ENCODE measurements at places on chromosomes 4 and X.

DNA sequence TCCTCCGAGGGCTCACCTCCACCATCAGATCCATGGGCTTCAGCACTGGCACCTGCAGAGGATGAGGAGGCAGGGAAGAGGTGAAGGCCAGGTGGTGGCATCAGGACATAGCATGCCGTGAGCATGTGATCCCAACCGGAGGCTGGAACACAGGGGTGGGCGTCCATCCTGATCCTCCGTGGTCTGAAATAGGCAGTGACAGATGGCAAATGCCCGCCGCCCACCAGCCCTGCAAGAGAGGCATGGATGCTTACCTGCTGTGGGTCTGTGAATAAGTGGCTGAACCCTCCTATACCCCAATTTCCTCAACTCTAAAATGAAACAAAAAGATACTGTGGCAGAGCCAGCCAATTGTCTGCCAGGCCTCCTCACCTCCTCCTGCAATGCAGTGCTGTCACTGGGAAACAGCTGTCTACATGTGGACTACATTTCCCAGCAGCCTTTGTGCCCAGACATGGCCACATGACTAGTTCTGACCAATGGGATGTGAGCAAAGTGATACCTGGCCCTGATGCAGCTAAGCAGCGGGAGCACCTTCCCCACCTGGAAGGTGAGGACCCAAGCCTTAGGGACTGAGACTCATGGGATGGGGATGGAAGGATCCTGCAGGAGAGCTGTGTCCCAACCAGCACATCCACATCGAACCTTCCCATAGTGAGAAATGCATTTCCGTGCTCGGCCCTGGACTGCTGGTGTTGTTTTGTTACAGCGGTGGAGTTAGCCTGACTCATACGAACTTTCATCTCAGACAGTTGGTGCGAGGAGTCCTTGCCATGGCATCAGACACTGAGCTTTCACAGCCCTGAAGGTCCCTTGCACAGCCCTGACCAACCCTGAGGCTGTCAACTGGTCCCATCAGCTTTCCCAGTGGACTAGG is 99.5 kb downstream of the PPP2R2C start:
- no peaks in the 10 kb centered on the region for H3K27me3 ChIP-seq
- H3K4me3 ChIP-seq, result no peak overlapping the region
- no peak overlapping the region for H3K27ac ChIP-seq
- DNase-seq, result no peak
- H3K36me3 ChIP-seq, result no peaks in the 10 kb centered on the region
- H3K4me1 ChIP-seq, result no peaks in the 10 kb centered on the region

DNA sequence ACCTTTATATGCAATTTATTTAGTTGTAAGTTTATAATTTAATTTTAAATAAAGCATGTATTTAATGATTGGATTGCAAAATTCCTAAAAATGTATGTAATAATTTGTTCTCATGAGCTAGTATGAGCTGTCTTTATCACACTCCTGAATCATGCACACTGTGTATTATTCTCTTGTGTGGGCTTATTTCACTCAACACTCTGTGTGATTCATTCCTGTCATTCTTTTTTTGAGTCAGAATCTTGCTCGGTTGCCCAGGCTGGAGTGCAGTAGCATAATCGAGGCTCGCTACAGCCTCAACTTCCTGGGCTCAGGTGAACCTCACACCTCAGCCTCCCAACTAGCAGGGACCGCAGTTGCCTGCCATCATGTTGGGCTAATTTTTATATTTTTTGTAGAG is 123.1 kb upstream of the SLC34A2 start:
- no peaks in the 10 kb centered on the region for H3K27me3 ChIP-seq
- H3K27ac ChIP-seq, result no peak overlapping the region
- H3K36me3 ChIP-seq, result no peaks in the 10 kb centered on the region
- no peak overlapping the region for H3K4me3 ChIP-seq

- no peak overlapping the region for H3K27ac ChIP-seq
- DNase-seq, result no peak
- peaks cover 8% of the 10 kb centered on the region for H3K36me3 ChIP-seq
- H3K27me3 ChIP-seq, result no peaks in the 10 kb centered on the region
- H3K4me1 ChIP-seq, result no peaks in the 10 kb centered on the region
These were observed 8.0 kb downstream of the OFD1 start for GRCh38 chrX:13742397-13743176.

DNA sequence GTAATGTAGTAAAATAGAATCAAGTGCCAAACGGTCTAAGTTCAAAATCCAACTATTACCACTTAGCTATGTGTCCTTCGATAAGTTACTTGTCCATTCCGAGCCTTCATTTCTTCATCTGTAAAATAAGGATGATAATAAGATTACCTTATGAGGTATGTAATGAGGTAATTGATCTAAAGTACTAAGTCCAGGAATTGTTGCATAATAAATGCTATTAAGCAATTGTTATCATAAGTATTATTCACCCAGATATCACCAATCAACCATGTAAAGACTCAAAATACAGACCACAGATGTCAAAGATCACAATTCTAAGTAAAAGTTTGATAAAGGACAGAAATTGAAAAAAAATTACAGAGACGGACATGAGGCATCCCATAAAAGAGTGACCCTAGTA is 168.4 kb upstream of the POU3F4 start:
- no peak for DNase-seq
- H3K36me3 ChIP-seq, result no peaks in the 10 kb centered on the region
- H3K27me3 ChIP-seq, result no peaks in the 10 kb centered on the region
- H3K4me1 ChIP-seq, result no peaks in the 10 kb centered on the region

DNA sequence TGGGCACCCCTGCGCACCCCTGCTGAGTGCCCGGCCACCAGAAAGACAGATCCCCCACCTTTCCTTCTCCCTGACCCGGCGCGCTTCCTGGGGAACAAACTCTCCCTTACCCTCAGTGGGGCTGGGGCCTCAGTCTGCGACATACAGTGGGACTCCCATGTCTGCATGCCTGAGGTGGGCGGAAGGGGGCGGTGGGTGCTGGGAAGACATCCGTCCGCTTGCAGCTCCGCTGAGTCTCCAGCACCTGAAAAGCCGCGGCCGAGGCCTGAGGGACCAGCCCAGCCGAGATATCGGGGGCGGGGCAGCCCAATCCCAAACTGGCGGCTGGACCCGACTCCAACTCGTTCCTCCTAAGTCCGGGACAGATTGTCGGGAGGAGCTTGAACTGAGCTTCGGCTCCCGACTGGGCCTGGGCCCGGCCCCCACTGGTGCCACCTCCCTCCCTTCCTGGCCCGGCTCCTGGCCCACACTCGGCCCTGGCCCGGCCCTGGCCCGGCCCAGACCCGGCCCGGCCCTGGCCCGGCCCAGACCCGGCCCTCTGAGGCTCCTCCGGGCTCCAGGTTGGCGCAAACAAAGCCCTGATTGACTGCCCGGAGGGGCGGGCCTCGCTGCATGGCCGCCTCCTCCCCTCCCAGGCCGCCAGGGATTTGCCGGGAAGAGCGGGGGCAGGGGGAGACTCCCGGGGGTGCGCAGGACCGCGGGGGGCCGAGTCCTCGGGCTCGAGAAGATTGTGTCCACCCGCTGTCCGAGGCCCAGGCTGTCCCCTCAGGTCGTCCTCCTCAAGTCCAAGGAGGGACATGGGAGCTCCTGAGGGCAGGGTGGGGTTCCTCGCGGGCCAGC is 877 bp upstream of the SLC16A2 start:
- peak; percentile 68 for DNase-seq
- H3K27me3 ChIP-seq, result no peaks in the 10 kb centered on the region
- peak overlapping the region; percentile 83 for H3K27ac ChIP-seq
- peaks cover 4% of the 10 kb centered on the region for H3K4me1 ChIP-seq
- no peaks in the 10 kb centered on the region for H3K36me3 ChIP-seq

DNA sequence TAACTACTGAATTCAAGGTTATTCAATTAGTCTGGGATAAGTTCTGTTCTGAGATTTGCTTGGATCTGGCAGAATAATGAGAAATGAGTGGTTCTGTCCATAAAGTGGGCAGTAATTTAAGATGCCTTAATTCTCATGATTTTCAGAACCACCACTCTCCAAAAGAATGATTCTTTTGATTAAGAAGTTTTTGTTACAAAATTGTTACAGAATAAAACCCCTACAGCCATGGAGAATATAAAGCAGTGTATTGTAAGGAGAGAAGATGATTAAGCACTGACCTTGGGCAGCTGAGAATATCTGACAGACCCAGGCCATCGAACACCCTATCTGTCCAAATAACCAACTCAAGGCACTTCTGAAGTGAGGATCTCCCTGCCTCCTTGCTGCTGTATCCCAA is 12.4 kb downstream of the AMELX start:
- no peak for DNase-seq
- no peaks in the 10 kb centered on the region for H3K36me3 ChIP-seq
- no peaks in the 10 kb centered on the region for H3K4me1 ChIP-seq
- no peaks in the 10 kb centered on the region for H3K27me3 ChIP-seq

Measured in RWPE2 (cell line).